ENCODE measurements at places on chromosomes 12 and 14.

- no peak for DNase-seq
Measured at GRCh38 chr14:72723858-72724530, 169.9 kb downstream of the DPF3 start.

DNA sequence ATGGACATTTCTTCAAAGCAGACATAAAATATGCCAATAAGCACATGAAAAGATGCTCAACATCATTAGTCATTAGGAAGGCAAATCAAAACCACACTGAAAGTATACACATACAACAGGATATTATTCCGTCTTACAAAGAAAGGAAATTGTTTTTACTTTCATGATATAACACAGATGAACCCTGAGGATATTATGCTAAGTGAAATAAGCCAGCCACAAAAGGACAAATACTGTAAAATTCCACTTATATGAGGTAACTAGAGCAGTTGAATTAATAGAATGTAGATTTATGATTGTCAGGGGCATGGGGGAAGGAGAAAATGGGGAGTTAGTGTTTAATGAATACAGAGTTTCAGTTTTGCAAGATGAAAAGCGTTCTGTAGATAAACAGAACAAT lies 4.2 kb downstream of the ACYP1 start:
- DNase-seq: no peak

DNA sequence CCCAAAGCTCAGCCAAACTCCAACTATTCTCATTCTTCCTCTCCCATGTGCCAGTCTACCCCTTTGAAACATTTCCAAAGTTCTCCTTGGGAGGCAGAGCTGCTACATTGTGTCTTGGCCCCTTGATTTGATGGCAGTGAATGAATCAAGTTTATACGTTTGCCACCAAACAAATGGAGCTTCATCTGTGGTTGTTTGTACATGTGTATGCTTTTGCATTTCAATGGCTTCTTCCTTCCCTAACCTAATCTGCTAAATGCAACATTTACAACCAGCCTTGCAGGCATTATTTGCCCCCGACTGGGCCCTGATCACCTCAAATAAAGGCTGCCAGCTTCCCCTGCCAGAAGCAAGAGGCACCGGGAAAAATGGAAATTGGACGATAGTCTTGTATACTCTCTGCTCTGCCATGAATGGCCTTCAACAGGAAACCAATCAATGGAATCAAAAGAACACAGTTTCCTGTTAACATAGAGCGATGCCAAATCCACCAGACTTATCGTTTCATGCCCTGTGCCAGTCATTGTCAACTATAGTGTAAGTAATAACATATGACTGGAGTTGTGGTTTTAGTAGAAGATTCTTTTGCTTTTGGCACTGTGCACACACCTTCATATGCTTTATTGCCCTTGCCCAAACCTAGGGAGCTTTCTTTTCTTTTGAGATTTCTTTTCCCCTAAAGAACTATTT lies 97.8 kb downstream of the TMEM30B start:
- DNase-seq: no peak

DNA sequence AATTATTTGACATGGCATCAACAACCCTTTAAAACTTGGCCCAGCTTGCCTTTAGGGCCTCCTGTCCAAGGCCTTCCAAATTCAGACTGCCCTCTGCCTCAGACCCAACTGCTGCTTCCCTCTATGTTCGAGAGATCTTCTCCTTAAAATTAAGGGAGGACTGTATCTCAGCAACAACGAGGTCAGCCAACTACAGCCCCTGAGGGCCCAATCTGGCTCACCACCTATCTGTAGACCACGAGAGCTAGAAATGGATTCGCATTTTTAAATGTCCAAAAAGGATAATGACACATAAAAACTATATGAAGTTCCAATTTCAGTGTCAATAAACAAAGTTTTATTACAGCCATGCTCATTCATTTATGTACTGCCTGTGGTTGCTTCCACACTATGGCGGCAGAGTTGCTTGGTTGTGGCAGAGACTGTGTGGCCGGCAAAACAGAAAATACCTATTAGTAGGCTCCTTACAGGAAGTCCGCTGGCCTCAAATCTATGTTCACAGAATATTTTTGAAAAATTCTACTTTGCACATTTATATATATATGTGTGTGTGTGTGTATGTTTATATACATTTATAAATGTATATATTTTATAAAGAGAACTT lies 1026.9 kb downstream of the BCL11B start:
- no peak for DNase-seq

DNA sequence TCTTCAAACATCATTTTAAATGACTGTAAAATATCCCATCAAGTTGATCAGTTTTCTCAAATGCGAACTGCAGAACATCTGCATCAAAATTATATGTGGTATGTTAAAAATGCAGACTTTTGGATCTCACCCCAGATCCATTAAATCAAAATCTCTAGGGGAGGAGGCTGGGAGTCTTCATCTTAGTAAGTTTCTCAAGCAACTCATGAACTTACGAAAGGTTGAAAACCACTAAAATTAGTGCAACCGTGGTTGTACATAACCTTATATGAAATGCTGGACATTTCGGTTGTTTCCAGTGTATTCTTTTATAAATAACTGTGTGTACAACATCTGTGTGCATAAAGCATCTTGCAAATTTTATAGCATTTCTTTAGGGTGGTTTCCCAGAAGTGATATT lies 39.2 kb downstream of the ZFP36L1 start:
- DNase-seq: no peak

DNA sequence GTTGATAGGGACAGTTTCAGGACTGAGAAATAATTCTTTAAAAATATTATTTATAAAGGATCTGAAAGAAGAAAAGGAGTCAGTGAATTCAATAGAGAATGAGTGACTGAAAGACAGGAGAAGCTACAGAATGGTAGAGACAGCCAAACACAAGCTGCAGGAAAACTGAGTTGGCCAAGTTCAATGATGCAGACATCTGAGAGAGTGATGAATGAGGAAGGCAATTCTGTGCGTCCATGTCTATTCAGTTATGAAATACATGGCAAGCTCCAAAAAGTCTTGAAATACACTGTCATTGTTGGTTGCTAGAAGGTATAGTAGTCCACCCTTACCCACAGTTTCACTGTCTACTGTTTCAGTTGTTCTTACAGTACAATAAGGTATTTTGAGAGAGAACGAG lies 6.8 kb downstream of the LRRC74A start:
- DNase-seq: no peak
